ENCODE measurements at places on chromosomes 1 and 21.

- no peak for DNase-seq
Observed at GRCh38 chr1:106912131-106912530, 144.3 kb upstream of the PRMT6 start.

DNA sequence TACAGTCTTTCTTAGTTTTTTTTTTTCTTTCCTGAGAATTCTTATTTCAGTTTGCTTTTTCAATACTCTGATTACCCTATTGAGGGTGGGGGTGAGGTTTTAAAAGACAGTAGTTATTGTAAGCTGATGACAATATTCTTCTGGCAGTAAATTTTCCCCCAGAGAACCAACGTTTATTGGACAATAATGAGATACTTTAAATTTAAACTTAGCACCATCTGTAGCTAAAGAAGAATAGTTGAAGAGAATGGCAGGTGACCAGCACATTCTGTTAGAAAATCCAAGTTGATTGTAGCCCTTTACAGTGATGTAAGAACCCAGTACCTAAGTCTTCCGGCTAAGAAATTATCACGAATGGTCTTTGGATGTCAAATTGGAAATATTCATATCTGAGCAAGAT, 364.6 kb upstream of the LYPLAL1 start:
- DNase-seq = no peak

- DNase-seq = no peak
Observed at GRCh38 chr1:61487801-61488200, 237.1 kb downstream of the TM2D1 start.

DNA sequence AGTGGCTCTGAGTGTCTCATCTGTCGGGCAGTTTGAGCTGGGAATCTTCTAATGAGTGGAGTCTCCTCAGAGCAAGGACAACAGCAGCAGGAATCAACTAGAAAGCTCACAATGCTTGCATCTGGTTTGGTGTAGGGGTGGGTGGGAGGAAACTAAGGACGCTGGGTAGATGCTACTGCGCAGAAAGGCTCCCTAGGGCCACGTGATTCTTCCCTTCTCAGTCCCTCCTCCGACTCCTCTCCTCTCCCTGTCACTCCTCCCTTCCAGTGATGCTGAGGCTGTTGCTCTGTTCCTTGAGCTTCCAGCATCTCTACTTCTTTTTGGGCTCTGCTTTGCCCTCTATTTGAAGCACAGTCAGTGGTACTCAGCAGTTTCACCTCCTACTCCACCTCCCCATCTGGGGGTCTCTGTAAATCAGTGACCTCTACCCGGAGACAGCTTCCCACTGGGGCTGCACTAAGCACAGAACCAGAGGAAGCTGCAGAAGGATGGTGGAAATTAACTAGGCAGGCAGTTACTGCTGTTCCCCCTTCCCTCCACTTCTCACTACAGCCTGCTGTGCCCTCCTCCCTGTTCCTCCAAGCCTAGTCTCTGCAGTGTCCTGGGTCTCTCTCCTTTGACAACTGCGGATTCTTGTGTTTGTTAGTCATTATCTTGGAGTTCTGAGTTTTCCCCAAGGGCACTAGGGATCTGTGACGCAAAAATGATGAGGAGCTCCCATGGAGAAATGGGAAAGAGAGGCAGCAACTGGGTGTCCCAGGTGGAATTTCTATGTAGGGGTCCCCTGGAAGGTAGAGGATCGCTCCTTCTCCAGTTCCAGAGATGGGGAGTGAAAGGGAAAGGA, 5.8 kb downstream of the LINGO4 start:
- DNase-seq = no peak

DNA sequence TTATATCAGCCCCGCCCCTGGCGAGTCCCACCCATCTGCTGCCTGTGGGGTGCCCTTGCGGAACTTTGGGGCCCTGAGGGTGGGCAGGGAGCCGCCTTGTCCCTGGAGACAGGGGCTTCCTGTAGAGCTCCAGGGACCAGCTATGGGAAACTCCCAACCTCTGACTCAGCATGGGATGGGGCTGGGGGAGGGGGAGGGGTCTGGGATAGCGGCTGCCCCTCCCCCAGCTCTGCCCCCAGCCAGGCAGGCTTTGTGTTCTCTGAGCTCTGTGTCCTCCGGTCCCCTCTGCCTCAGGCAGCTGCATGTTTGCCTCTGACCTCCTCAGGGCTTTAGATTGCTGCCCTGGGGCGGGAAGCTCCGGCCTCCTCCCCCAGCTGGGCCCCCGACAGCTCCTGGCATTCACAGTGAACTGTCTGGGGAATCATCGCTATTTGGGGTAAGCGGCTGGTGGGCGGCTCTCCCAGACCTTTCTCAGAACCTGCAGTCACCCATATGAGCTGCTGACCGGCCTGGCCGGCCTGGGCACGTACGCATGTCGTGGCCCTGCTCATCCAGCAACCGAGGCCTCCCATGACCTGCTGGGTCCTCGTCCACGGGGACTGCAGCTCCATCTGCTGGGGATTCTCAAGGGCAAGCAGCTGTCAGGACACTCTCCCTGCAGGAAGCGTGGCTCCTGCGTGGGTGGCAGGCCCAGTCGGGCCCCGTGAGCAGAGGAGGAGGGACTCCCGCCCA, 17.1 kb downstream of the ARHGEF16 start:
- DNase-seq = peak; percentile 10

GRCh38 chr1:202007805-202008489, 2.4 kb upstream of the ELF3 start:
- peak; percentile 61 for DNase-seq

DNA sequence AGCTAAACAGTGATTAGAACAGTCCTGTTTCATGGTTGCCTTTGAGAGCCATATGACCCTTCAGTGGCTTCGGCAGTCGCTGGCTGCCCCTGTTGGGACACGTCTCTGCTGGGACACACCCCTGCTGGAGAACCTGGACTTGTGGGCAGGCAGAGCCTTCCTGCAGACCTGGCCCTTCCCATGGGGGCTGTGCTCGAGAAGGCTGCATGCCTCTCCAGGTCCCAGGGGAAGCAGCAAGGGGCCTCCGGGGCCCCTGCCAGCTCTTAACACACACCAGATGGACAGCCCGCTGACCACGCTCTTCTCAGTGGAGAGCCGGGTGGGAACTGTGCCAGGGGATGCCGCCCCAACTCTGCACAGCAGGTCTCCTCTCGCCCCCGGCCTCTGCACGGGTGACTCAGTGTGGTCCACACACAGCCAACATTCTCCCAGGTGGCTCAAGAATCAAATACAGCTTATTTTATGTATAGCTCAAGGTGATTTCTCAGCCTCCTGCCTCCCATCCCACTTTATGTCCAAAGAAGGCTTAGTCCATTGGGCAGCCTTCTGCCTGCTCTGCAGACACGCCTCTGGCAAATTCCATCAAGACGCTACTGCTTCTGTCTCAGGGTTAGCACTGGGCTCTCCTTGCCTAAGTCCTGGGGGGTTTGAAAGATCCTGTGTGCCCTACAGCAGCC, 450.8 kb downstream of the KIF26B start:
- DNase-seq = no peak

DNA sequence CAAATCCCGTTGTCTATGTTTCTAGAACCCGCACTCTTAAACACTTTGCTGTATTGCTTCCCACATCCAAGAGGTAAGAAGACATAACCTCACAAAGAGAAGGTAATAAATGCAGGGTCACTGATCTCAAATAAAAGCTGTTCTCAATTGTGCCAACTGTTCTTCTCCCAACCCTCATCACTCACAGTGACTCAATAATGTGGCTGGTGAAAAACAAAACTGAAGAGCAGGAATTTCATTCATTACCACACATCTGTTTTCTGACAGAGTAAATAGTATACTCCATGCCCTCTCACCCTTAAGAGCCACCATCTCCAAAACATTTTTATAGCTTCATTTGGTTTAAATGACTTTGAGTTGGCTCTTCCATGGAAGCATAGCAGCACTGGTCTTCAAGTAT, 6.2 kb upstream of the ERICH3 start:
- DNase-seq = no peak

- no peak for DNase-seq
Observed at GRCh38 chr1:168506204-168506819, 37.5 kb downstream of the XCL2 start.

GRCh38 chr1:175129182-175129581, 61.5 kb downstream of the TNN start:
- DNase-seq = peak; percentile 41

- no peak for DNase-seq
Observed at GRCh38 chr1:86064899-86065298, 91.7 kb downstream of the COL24A1 start.

- DNase-seq = peak; percentile 82
Observed at GRCh38 chr1:205350691-205351141, 6.0 kb downstream of the KLHDC8A start.

GRCh38 chr1:244371242-244372141, 80.2 kb downstream of the ADSS2 start:
- no peak for DNase-seq

- DNase-seq = no peak
Observed at GRCh38 chr1:43445606-43446387, 7.9 kb downstream of the HYI start.

- DNase-seq = no peak
Observed at GRCh38 chr21:35559128-35559828, 501.0 kb downstream of the SETD4 start.
